CD4-positive, alpha-beta T cell treated with Interleukin-21 for 1 hour (primary cell): ENCODE measurements at places on chromosomes 11 and 22.

DNA sequence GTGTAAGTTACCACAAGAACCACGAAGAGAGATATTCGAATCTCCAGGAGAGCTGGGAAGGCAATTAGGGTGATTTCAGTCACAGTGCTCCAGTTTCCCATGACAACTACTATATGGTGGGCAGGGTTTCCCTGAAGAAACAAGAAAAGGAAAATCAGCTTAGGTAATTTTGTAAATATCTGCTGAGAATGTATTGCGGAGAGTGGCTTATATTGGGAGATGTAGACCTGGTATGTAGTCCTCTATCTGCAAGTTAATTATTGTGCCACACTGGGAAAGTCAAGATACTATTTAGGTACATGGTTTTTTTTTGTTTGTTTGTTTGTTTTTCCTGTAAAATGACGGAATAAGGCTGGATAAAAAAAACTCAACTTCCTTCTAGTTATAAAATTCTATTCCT lies at the start of gene OR6M1:
Gene OR6M1, minus strand, starts transcription at position 101 of the 400 bp plus-strand sequence. Its CDS starts 0 bp downstream, at position 101.
- DNase-seq, result no peak

DNA sequence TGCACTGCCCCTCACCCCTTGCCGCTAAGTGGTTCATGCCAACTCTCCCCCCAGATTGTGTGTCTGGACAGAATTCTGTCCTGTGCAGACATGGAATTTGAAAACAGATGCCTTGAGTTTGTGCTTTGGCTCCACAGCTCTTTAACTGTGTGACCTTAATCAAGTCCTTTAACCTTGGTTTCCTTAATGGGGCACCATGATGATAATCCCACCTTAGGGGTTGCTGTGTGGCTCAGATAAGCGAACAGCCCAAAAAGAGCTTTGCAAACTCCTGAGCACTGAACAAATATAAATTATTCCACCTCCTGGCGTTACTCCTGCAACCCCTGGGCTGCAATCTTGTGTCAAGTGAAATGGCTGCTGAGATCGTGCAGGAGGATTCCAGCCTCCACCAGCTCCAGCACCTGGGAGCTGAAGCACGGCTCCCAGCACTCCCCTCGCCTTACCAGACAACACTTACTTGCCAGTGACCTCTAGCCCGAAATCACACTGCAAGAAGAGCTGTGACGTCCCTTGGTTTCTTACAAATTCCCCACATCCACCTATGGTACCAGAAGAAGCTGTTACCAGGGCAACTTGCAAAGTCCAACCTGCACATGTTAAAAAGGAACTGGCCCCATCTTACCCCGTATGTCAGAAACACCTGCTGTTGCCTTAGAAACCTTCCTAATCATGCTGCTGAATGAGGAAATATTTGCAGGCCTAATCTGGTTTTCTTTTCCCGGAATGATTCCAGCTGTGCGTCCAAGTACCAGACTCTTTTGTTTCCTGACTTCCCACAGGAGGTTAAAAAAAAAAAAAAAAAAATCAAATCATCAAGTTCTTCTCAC lies 13.2 kb downstream of the VPS37C start:
- DNase-seq, result no peak

DNA sequence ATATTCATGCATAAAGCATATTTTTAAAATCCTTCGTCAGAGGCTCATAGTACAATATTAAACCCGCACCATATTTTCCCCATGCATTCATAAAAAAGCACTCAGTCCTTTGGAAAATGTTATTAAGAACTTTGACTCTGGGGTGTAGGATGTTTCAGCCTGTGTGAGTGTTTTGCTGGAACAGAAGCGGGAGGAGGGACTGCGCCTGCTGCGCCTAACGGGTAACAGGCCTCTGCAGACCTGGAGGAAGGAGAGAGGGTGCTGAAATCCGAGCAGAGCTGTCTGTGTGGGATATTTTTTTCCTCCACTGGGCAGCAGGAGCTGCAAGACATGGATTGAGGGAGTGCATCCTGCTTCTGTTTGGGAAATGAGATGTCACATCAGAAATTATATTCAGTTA lies 483.0 kb downstream of the BRD1 start:
- DNase-seq, result no peak

- DNase-seq, result no peak
Measured at GRCh38 chr11:2270322-2271076, at the start of gene ASCL2. Gene ASCL2, minus strand, starts transcription at chr11:2270588. Its CDS starts 256 bp downstream, at chr11:2270332.

DNA sequence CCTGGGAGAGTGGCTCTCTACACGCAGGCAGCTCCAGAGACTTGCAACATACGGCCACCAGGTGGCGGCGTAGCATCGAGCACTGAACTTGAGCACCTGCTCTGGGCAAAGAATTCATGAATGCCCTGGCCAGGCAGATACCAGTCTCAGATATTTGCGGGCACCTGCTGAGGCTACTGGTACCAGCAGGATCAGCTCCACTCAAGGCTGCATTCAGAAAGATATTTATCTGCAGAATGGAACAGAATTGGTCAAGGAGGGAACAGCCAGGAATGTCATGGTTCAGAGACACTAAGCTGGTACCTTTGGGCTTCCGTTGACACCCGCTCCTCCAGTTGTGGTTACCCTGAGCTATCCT lies 10.8 kb upstream of the CCDC86 start:
- DNase-seq, result peak; percentile 77

DNA sequence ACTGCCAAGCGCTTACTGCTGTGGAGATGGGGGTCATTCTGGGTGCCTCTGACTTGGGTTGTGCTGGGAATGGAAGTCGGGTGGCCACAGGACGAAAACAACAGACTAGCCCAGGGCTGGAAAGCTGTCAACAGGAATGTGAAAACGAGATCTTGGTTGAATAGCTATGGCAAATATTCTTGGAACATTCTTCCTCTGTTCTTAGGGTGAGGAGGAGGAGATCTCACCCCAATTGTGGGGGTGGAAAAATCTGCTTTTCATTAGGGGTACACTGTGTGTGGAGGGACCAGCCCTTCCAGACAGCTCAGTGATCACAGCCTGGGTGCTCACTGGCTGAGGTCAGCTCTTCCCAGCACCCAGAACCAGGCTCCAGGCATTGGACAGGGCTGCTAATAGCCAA lies 52.0 kb upstream of the PRSS23 start:
- no peak for DNase-seq

DNA sequence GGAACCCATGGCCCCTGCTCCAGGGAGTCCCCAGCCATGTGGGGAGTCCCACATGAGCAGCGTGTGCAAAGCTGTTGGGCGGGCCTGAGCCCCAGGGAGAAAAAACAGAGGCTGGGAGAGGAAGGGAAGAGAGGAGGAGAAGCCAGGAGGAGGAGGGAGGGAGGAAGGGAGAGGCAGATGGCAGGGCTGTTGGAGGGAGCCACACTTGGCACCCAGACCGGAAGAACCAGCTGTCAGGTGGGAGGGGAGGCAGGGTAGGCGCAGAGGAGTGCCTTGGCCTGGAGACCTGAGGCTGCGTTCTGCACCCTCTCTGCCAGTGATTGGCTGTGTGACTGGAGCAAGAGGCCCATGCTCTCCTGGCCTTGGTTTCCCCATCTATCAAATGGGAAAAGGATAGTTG lies 6.7 kb downstream of the SYNGR1 start:
- DNase-seq, result no peak

GRCh38 chr11:35150454-35150853 lies 11.5 kb downstream of the CD44 start:
- peak; percentile 1 for DNase-seq

DNA sequence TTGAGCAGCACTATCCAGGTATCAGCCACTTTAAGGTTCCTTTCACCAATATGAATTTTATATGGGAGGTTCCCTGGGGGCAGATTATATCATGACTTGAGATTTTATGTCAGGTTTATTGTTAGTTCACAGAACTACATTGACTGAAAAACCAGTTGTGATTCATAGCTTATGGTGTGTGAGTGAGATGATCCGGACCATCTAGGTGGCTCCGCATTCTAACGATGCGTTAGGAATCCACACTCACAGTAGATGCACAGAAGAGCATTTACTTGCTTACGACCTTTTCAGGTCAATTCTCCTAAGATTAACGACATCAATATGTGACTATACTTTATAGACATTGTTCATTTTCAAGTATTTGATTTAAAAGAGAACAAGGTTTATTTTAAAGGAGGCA lies 984.3 kb upstream of the CCDC90B start:
- DNase-seq, result no peak

DNA sequence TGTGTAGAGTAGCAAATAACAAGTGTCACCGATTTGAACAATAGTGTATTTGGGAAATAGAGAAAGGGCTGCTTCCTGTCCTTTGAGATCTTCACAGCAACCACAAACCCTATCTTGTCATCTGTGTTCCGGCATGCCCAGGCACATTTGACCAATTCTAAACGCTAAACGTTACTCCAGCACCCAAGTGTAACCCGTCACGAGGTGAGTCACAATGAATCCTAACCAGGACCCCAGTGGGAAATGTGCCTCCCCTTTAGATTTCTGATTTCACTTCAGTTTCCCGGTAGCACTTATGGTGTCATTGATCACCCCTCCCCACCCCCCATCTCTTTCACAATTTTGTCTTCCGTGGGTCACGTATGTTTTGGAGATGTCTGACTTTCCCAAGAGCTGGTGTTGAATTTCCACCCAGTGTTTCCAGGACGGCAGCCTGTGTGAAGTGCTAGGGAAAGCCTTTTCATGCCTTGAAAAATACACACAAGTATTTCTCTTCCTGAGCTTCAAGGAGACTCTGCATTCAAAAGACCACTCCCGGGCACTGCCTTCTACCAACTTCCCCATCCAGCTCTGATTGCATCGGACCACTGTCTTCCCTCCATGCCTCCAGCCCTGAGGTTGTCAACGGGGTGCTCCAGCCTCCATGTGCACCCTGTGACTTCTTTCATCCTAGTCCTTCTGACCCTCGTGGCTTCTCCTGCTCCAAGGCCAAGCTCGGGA lies 10.5 kb upstream of the C11orf24 start:
- peak; percentile 68 for DNase-seq

DNA sequence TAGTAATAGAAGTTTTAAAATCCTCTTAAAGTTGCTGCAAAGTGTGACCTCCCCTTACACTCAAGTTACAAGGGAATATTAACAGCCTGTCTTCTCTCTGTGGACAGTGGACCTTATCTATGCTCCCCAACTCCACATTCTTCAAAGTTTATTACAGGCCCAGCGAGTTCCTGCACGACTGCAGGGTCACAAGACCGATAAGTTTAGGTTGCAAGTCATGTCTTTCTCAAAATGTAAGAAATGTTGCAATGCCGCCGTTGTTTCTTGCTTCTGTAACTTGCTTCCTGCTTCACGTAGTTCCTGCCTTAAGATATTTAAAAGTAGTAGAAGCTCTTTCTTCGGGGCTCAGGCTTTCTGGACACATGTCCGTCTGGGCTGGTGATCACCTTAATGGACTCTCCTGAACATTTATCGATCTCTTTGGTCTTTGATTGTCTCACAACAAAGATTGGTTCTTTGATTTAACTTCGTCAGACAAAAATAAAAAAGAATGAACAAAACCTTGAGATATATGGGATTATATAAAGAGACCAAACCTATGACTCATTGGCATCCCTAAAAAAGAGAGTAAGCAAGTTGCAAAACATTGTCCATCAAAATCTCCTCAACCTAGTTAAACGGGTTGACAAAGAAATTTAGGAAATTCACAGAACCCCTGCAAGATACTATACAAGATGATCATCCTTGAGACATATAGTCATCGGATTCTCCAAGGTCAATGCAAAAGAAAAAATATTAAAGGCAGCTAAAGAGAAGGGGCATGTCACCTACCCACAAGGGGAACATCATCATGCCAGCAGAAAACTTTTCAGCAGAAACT lies 45.4 kb upstream of the GLYAT start:
- DNase-seq, result no peak

DNA sequence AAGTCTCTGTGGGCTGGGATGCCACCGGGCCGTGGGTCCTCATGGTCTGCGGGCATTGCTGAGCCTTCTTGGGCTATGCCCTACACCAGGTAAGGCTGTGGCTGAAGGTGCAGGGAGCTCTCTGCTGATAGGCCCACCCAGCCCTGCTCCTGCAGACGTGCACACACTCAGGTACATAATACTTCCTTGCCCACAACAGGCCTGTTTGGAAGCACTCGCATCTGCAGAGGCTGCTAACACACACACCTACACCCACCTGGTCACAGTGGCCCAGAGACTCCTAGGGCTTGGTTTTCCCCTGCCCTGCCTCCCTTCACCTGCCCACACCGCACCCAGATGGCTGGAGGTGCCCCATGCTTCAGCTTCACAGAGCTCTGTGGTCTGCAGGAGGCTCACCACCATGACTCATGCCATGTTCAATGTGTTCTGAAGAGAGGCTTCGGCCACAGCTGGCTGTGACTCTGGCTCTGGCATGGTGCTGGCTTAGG lies 72.8 kb upstream of the KCNQ1OT1 start:
- no peak for DNase-seq

- DNase-seq, result no peak
Measured at GRCh38 chr11:28628412-28628811, 520.2 kb downstream of the METTL15 start.

- no peak for DNase-seq
Measured at GRCh38 chr11:117107701-117108590, 9.7 kb upstream of the SIK3 start.

- DNase-seq, result no peak
Measured at GRCh38 chr11:84536456-84536855, 1090.7 kb downstream of the DLG2 start.

DNA sequence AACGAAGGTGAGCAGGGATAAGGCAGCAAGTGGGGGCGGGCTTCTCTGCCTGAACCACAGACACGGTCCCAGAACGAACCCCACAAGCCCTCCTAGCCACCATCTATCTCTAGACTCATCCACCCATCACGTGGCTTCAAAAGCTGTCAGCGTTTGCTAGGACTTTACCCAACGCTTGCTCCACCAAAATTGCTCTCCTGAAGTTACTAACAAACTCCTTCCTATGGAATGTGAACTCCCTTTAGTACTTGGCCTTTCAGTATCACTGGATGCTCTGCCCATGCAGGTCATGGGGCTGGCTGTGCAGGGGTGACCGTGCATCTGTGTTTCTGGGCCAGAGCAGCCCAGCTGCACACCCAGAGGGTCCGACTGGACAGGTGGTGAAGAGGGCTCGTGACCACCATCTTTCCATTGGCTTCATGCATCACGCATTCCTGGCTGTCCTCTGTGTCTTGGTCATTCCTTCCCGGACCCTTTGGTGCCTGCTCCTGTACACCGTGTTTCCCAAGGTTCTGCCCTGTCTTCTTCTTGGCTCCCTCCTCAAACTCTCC lies 85.1 kb downstream of the MYO7A start:
- no peak for DNase-seq

DNA sequence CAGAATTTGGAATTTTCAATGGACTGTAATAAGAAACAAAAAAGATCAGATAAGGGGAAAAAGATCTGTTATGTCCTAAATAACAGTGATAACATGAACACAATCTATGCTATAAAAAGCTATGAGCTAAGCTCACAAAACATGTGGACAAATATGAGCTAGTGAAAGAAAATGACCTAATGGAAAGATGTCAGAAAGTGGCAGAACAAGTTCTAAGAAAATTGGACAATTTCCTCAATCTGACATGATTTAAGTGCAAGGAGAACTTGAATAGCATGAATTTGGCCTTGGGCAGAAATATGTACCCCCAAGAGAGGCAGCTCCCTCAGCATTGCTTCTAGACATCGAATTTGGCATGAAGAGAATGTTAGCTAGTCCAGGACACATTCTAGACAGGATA lies 212.0 kb upstream of the PGR start:
- DNase-seq, result no peak

DNA sequence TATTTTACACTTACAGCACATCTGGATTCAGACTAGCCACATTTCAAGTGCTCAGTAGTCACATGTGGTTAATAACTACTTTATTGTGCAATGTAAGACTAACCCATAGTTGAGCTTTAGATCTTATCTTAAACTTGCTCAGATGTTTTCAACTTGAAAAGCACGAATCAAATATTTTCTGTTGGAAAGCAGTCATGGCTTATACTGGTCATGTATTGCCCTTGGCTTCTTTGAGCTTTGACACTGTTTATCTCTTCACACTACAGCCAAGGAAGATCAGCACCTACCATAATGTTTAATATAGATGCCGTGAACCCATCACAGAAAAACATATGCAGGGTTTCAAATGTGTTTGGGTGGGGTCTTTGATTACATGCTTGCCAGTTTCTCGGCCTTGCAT lies 4.4 kb downstream of the RBX1 start:
- DNase-seq, result no peak
